ENCODE measurements at places on chromosomes 16 and 17.

- DNase-seq: no peak
Measured at GRCh38 chr17:9032583-9032982, 11.3 kb downstream of the NTN1 start.

DNA sequence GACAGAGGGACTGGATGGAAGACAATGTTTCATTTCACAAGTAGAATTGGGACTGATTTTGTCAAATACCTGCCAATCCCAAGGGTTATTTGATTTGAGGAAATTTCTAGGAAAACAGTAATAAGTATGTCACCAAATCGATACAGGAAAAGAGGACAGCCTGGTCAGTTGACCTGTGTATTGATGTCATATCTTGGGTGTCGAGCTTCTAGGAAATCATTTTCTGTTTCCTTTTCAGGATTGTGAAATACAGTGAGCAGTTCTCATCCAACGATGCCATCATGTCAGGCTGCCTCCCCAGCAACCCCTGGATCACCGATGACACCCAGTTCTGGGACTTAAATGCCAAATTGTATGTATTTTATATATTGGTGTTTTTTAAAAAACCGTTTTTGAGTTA lies 56.1 kb downstream of the RGS9 start:
- no peak for DNase-seq

DNA sequence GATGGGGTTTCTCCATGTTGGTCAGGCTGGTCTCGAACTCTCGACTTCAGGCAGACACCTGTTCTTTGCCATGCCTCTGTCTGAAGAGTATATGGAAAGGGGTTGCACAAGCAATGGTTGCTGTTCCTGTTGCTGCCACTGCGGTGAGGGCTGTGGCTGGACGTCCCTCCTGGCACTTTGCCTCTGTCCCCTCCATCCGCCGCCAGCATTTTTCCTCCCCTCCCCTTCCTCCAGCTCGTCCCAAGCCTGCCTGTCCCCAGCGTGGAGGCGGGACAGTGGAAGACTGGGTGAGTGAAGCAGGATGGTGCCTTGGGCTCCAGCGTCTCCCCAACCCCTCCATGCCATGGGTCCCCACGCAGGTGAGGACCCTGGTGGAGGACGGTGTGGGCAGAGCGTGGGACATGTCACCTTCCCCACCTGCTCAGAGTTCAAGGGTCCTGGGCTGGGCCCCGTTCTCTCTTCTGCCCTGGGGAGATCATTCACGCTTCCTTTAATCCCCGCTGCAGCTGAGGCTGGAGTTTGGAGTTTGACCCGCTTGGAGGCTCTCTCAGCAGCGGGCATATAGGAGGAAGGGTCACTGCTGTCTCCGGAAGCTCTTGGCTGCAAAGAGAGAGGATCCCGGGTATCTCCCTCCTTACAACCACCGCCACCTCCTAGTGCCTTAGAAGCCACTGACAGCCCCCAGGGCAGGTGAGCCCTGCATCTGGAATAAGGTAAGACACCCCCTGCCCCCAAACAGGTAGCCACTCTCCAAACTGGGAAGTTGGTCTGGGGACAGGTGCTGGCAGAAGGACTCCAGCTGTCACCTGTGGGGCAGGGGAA lies at the start of gene SLC5A11:
SLC5A11 (plus strand) TSS at position 238 of the 822 bp plus-strand sequence. CDS start 12,681 bp downstream, outside the sequence.
- no peak for DNase-seq

DNA sequence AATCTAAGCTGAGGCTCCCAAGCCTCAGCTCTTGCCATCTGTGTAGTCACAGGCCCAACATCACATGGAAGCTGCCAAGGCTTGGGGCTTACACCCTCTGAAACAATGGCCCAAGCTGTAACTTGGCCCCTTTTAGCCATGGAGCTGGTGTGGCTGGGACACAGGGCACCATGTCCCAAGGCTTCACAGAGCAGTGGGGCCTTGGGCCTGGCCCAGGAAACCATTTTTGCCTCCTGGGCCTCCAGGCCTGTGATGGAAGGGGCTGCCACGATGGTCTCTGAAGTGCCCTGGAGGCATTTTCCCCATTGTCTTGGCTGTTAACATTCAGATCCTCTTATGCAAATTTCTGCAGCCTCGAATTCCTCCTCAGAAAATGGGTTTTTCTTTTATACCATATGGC lies 952.3 kb upstream of the GOT2 start:
- DNase-seq: no peak

- DNase-seq: no peak
Measured at GRCh38 chr17:61144137-61144536, 255.5 kb upstream of the TBX2 start.

- DNase-seq: no peak
Measured at GRCh38 chr16:47150067-47150466, 6.3 kb upstream of the NETO2 start.

- no peak for DNase-seq
Measured at GRCh38 chr16:56311208-56312027, 113.9 kb downstream of the AMFR start.

- DNase-seq: no peak
Measured at GRCh38 chr16:52016387-52016786, 530.6 kb downstream of the TOX3 start.

DNA sequence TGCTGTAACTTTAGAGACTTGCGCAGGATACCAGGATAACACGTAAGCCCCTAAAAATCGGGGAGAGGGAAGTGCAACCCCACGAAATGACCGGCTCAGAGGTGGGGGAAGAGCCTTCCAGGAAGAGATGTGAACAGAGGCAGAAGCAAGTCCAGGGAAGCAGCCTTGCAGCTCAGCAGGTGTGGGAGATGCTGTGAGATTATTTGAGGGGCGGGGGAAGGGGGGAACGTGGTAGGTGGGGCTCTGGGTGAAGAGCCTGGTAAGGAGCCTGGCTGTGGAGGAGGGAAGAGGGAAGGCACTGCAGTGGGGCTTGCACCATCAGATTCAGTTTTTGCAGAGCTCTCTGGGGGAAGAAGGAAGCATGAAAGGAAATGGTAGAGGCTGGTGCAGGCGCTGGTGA lies 95.4 kb upstream of the CACNG5 start:
- DNase-seq: no peak

All from RCC 7860 (cell line).